Activated naive CD4-positive, alpha-beta T cell (primary cell): ENCODE measurements at places on chromosomes 4 and X.

DNA sequence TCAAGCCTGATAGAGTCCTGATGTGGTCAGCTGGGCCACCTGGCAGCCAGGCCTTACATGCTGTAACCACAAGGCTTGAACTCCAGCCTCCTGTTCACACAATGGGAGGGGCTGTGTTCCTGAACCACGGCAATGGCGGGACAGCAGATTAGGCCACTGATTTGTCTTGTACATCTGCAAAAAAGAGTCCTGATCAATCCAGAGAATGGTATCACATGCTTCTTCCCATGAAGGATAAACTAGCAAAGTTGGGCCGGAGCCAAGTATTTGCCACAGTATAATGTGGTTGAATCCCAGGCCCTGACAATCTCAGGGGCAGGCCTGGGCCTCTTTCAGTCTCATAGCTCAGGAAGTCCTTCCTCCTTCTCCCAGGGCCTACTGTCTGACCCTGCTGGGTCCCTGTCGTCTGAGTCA lies 2182.5 kb upstream of the AGA start:
- no peak for DNase-seq

GRCh38 chrX:6021316-6022091 lies 207.2 kb downstream of the NLGN4X start:
- DNase-seq = no peak

DNA sequence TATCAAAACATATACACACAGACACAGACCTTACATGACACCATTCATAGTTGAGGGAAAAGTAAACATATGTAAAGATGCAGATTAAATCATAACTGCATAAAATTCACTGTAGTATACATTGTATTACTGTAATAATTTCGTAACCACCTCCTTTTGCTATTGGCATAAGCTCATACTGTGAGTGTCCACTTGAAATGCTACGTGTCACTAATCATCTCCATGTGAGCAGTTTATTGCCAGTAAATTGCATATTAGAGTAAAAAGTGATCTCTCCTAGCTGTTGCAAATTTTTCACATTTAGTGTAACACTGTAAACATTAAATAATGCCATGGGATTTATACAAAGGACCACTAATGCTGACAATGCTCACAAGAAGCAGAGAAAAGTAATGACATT lies 256.7 kb upstream of the GNPDA2 start:
- no peak for DNase-seq

DNA sequence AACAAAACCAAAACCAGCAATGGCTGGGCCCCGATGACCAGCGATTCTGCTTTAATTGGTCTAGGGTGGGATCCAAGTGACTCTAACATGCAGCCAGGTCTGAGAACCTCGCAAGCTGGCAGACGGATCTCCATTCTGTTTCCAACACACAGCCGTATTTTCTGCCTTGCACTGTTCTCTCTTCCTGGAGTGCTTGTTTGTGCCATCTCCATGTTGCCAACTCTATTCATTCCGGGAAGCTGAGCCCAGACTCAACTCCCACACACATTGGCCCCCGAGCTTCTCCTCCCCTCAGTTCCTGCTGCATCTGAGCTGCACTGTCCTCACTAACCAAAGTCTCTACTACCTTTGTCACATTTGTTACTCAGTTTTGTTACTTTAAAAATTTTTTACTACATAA lies 35.6 kb downstream of the GEMIN8 start:
- DNase-seq = no peak

GRCh38 chrX:68755616-68756125 lies 73.2 kb upstream of the EFNB1 start:
- no peak for DNase-seq

GRCh38 chr4:174358410-174358809 lies 74.7 kb downstream of the CEP44 start:
- DNase-seq = no peak

- no peak for DNase-seq
These were observed 124.4 kb downstream of the RELL1 start for GRCh38 chr4:37561803-37562207.

DNA sequence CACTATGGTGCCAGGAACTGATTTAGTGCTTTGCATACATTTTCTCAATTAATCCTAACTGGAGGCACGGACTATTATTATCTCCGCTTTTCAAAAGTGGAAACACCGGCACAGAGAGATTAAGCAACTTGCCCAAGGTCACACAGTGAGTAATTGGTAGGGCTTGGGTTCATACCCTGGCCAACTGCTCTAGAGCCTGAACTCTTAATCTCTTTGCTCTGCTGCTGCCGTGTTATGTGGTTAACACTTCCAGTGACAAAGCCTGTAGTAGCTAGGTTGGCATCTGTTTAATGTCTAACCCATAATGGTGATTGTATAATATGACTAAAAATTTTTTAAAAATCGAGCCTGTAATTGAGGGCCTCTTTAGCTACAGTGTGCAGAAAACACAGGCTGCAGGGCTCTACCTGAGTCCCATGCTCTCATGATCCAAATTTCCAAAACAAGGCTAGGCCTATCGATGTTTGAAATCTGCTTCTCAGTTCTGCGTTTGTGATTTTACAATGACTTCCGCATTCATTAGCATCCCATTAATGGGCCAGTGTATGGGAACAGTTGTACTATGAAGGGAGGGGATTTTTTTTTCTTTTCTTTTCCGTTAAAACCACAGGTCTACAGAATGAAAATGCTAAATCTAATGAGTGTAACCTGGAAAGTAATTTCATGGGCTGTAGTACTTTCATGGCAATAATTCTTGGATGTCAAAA lies 219.3 kb upstream of the JADE1 start:
- no peak for DNase-seq

GRCh38 chr4:76311896-76312331 lies 5.4 kb downstream of the STBD1 start:
- no peak for DNase-seq

DNA sequence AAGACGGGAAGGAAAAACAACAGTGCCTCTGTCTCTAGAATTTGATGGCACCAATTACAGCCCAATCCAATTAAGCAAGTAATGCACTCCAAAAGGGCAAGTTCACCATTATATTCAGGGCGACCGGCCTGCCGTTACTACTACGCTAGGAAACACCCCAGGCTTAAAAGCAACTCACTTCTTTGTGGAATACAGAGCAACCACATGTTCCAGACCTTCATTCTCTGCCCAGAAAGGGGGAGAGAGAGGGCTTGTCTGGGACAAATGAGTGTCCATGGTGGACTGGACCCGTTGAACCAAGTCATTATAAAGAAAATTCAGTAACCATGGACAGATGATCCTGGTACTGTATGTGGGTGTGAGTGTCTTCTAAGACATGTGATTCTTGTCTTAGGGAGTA lies 1.6 kb downstream of the KDR start:
- no peak for DNase-seq

- no peak for DNase-seq
These were observed 1.5 kb downstream of the LAP3 start for GRCh38 chr4:17578482-17578891.

DNA sequence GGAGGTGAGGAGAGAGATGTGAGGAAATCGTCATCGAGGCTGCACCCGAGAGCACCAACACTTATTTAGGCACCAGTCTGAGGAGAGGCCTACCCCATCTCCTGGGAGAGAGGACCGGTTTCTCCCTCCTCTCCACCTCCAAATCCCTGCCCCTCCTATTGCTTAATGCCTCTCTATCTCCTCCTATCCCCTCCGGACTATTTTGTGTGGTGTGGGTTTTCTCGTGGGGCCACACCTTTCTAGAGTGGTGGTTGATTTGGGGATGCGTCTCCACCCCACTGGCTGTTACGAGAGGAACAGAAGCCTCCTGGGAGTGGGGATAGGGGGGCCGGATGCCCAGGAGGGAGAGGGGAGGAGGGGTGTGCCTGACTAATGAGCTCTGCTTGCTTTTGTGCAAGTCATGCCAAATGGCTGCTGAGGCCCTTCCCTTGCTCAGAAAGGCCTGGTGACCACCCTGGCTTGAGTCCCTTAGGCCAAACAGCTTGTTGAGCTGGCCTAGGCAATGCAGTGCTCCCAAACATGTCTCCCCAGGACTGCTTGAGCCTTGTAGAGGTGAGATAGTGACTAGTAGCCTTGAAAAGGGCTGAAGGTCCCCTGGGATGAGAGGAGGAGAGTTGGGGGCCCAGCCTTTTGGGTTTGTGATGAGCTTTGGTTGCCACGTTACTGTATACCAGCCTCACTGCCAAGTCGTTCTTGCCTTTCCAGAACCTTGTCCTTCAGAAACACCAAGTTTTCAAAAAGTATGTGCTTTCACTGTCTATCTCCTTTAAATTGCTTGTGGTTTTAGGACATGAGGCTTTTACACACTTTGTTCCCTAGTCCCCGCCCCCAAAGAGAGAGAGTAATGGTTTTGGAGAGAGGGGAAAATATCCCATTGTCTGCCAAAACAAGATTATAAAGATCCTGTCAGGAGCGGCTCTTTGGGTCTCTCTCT lies 1.2 kb downstream of the MSN start:
- DNase-seq = peak; percentile 1

- no peak for DNase-seq
These were observed 55.0 kb downstream of the SYTL5 start for GRCh38 chrX:38061335-38061734.

DNA sequence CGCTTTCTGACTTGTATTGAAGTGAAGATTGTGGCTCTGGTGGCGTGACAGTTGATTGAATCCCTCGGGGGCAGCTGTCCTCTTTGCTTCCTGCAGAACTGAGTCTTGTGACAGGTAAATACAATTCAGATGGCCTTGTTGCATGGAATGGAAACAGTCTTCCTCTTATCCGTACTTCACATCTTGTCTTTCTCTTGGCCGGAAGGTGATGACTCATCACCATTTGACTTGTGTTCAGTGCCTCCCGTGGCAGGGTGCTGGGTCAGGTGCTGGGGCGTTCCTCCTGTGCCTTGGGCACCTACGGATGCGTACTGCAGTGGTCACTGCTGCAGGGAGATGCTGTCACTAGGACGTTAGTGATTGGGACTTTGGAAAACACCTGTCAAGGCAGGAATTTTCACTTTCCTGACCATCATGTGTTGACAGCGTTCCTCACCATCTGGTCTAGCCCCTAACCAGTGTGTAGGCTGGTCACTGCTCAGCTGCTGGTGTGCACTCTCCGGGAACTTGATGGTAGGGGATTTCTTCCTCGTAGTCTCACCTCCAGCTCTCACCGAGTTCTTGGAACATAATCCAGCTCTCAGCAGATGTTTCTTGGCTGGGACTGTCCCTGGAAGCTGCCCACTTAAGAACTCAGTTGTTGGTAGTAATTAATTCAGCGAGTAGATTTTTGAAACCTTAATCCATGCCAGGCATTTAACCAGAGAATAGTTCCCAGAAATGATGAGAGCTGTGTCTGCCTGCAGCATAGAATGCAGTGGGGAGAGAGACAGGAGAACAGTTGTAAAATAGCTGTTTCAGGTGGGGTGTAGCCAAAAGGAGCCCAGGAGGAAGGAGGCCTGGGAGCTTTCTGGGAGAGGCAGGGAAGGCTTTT lies 7.2 kb downstream of the TBC1D14 start:
- no peak for DNase-seq

DNA sequence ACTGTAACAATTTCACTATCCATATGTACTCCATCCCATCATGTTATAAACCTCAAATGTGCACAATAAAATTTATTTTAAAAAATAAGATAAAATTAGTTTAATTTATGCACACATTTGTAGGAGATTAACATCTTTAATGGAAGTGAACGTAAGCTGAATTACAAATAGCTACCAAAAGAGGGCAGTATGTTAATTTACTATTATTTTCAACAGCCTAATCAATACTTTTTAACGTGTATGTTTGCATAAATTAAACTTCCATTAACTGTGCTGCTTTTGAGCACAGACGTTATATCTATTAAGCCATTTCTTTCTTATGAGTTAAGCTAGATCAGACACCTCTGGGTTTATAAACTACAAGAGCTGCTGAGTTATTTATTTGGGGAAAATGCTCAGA lies 56.5 kb upstream of the PHKA2 start:
- DNase-seq = no peak

- DNase-seq = no peak
These were observed at the start of gene SMARCA1 for GRCh38 chrX:129523079-129523911. Gene SMARCA1, minus strand, starts transcription at chrX:129523490. Its CDS starts 120 bp downstream, at chrX:129523370.

GRCh38 chr4:111537871-111538270 lies 607.4 kb upstream of the FAM241A start:
- no peak for DNase-seq

DNA sequence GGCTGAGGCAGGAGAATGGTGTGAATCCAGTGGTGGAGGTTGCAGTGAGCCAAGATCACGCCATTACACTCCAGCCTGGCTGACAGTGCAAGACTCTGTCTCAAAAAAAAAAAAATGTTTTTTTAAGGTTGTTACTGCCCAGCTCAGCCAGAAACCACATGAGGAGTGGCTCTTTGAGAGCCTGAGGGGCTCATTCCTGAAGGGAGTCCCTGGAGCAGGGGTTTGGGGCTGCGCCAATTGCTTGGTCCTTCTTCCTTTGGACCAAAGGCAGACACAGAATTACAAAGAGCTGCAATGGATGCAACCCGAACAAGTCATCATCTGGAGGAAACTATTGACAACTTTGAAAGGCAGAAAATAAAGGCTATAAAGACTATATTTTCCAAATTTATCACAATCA lies 60.6 kb upstream of the WWC2 start:
- DNase-seq = no peak

- no peak for DNase-seq
These were observed 9.4 kb downstream of the CHST7 start for GRCh38 chrX:46582966-46583365.

- no peak for DNase-seq
These were observed 658 bp downstream of the ATP6AP2 start for GRCh38 chrX:40581336-40581920.

- DNase-seq = no peak
These were observed 88.1 kb upstream of the MAB21L2 start for GRCh38 chr4:150493851-150494250.

DNA sequence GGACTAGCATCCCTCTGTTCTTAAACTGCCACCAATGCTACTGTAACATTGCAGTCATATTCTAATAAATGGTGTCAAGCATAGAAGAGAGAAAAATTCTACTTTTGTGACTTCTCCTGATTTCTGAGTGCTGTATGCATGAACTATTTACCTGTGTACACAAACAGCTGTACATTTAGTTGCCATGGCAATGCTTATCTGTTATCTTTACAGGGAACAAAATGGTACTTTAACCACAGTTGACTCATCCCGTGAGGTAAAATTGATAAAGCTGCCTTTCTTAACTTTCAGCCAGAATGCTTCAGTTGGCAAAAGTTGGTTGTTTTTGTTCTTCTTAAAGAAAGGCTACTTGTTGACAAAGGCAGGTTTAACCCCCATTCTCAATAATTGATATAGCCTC lies 587.5 kb upstream of the MAGEB2 start:
- no peak for DNase-seq
